ENCODE measurements at places on chromosomes 7 and 10. TPM values are rescaled to one million over a fixed set of nuclear protein-coding genes. Genes with fewer than 3 reads are reported as not detected.

GRCh38 chr10:79004311-79004710 lies 64.5 kb upstream of the ZMIZ1 start:
- no peak overlapping the region for H3K4me3 ChIP-seq
- DNase-seq: no peak
- H3K27me3 ChIP-seq: no peaks in the 10 kb centered on the region
- H3K4me1 ChIP-seq: peaks cover 9% of the 10 kb centered on the region
- H3K27ac ChIP-seq: no peak overlapping the region

GRCh38 chr10:127535802-127536515 lies 13.2 kb upstream of the NPS start:
- H3K4me1 ChIP-seq: no peaks in the 10 kb centered on the region
- no peak overlapping the region for H3K27ac ChIP-seq
- no peaks in the 10 kb centered on the region for H3K36me3 ChIP-seq
- H3K27me3 ChIP-seq: no peaks in the 10 kb centered on the region

- peaks cover 22% of the 10 kb centered on the region for H3K36me3 ChIP-seq
- H3K27me3 ChIP-seq: no peaks in the 10 kb centered on the region
- peaks cover 5% of the 10 kb centered on the region for H3K4me1 ChIP-seq
- H3K27ac ChIP-seq: no peak overlapping the region
- DNase-seq: no peak
Observed at GRCh38 chr10:110137142-110137545, 70.3 kb upstream of the MXI1 start.

- no peaks in the 10 kb centered on the region for H3K36me3 ChIP-seq
- DNase-seq: no peak
- H3K27me3 ChIP-seq: no peaks in the 10 kb centered on the region
- no peak overlapping the region for H3K27ac ChIP-seq
- H3K4me1 ChIP-seq: no peaks in the 10 kb centered on the region
Observed at GRCh38 chr7:84712374-84713121, 474.3 kb downstream of the SEMA3D start.

DNA sequence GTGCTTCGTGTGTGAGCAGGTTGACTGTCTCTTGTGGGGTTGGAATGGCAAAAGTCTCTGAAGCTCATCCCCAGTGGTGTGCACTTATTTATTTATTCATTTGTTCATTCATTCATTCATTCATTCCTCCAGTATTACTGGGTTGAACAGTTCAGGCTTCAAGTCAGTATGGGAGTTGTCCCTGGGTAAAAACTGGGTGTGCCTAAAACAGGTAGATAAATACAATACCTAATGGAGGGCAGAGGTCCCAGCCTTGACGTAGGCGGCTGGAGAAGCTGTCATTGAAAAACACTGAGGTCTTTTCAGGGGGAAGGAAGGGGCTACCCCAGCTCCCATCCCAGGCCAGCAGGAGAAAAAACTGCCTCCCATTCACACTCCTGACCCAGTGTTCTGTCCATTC lies 11.0 kb downstream of the CASP7 start:
- H3K4me1 ChIP-seq: peaks cover 2% of the 10 kb centered on the region
- no peaks in the 10 kb centered on the region for H3K27me3 ChIP-seq
- no peak for DNase-seq
- H3K27ac ChIP-seq: no peak overlapping the region
- H3K4me3 ChIP-seq: no peak overlapping the region

DNA sequence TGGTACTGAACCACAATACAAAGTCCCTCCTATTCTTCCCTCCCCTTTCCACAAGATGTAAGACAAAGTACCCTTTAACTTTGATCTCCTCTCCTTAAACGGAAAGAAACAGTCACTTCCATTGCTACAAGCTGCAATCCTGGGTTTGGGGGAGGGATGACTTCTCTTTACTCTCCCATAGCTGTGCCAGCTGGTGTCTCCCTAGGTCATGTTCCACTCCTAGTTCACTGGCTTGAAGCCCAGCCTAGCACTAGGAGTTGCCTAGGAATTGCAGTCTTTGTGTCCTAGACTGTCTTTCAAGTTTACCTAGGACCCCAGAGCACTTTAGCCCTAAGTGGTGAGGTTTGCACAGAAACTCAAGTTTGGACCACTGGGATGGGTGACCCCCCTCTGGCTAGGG lies 311.1 kb downstream of the HPSE2 start:
- no peaks in the 10 kb centered on the region for H3K36me3 ChIP-seq
- no peaks in the 10 kb centered on the region for H3K4me1 ChIP-seq
- H3K27me3 ChIP-seq: no peaks in the 10 kb centered on the region
- no peak for DNase-seq
- H3K4me3 ChIP-seq: no peak overlapping the region

DNA sequence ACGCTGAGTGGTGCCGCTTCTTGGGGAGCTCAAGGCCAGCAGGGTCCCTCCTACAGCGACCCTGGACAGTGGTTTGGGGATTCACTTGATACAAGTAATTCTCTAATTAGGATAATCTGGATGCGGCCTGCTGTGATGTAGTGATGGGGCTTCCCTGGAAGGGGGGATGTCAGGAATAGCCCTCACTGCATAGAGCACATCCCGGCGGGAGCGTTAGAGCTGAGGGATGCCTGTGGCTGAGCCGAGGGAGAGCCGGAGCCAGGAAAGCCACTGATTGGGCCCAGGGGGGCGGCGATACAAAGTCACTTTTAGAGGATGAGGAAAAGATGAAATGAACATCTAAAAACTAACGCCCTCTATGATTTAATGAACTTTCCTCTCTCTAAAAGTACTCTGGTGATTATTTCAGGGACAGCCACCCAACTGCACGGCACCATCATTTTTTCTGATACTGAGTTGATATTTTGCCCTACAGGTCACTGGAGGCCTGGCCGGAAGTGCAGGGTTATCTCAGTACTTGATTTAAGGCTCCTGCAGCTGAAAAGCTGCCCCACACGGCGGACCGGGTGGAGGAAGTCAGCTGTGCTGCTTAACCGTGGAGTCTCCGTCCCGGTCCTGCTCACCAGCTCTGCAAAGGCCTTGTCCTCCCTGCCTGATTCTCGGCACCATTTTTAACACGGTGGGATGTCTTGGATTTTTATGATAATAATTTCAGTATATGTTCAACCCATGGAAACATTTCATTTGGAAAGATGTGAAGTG lies 518.8 kb downstream of the DNAJB6 start:
- H3K4me3 ChIP-seq: no peak overlapping the region
- H3K27me3 ChIP-seq: no peaks in the 10 kb centered on the region
- no peak overlapping the region for H3K27ac ChIP-seq
- no peaks in the 10 kb centered on the region for H3K36me3 ChIP-seq

DNA sequence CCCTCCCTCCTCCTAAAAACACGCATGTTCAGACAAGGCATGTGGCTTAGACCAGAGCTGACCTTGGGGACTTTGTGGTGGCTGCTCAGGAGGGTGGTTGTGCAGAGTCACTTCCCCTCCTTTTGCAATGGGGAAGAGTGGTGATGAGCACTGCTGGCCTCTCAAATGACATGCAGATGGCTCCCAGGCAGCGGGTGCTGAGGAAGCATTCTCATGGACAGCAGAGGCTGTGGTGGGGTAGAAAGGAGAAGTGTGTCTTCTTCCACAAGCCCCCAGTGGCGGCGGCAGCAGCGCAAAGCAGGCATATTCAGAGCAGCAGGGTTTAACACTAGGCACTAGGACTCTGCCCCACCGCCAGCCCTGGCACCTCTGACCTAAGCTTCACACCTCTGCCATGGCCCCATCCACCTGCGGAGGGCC lies 105.9 kb upstream of the ANLN start:
- no peak overlapping the region for H3K4me3 ChIP-seq
- no peaks in the 10 kb centered on the region for H3K27me3 ChIP-seq
- H3K4me1 ChIP-seq: peaks cover 86% of the 10 kb centered on the region
- no peaks in the 10 kb centered on the region for H3K36me3 ChIP-seq

DNA sequence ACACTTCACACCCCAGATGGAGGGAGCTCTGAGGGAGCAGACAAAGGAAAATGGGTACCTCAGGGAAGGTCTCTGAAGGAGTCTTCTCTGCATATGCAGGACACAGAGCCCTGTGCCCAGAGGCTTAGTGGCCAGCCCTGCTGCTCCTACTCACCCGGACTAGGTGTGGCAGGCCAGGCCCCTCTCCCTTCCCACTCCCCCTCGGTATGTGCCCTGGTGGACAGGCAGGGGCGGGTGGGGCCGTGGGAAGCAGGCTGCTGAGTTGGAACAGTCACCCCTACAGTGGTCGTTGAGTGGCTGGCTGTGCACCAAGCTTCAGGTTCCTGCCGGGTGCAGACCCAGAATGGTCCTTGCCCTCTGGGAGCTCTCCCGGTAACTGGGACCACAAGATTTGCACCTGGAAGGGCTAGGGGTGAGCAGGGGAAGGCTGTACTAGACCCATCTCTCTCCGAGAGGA lies 68.6 kb downstream of the ZMIZ1 start:
- H3K4me3 ChIP-seq: peak overlapping the region; percentile 35
- no peaks in the 10 kb centered on the region for H3K27me3 ChIP-seq
- DNase-seq: no peak
- peak overlapping the region; percentile 29 for H3K27ac ChIP-seq
- H3K36me3 ChIP-seq: peaks cover 10% of the 10 kb centered on the region

DNA sequence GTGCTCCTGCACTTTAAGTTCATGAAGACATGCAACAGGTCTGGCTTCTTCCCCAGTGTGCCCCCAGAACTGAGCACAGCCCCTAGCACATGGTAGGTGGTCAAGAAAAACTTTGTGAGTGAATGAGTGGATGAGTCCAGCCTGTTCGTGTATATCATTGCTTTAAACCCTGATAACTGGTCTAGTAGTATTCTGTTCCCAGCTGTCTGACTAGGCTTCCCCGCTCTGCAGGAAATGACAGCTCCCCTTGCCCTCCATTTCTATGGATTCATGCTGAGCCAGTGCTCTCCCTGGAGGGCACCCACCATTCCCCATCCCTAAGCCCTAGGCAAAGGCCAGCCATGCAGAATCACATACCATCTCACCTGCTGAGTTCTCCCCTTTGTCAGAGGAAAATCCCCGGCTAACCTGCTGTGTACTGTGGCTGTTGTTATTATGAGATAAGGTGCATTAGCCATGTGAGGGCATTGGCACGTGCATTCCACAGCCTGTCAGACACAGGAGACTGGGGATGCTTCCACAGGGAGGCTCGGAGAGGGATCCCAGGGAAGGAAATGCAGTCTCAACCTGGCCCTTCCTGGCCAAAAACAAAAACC lies 698.9 kb downstream of the GRID1 start:
- no peak for DNase-seq
- H3K36me3 ChIP-seq: no peaks in the 10 kb centered on the region
- no peak overlapping the region for H3K27ac ChIP-seq
- no peaks in the 10 kb centered on the region for H3K4me1 ChIP-seq

- H3K27me3 ChIP-seq: no peaks in the 10 kb centered on the region
- H3K27ac ChIP-seq: no peak overlapping the region
- peaks cover 21% of the 10 kb centered on the region for H3K4me1 ChIP-seq
- H3K36me3 ChIP-seq: no peaks in the 10 kb centered on the region
- no peak for DNase-seq
Observed at GRCh38 chr10:78318305-78318704, 284.6 kb downstream of the RPS24 start.

DNA sequence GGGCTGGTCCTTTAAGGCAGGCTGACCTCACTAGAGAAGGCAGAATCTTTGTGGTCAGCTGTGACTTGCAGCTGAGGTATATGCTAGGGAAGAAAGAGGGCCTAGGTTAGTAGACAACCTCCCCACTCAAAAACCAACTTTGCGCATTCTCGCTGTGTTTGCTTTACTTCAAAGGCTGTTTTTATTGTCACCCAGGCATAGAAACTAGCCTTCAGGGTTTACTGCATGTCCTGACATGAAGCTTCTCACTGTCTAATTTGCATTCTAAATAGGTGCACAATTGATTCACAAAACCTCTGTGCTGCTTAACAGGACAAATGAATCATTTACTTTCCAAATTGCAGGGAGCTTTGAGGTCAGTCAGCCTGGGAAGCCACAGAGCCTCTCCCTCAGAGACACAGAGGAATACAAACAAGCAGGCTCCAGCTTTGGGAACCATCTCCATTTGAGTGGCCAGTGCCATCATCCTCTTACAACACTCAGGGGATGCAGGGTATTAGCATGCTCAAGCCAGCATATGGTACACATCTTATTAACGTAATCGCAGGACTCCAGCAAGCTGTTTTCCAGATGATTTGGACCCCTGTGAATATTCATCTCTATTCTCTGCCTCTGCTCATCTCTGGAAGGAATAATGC lies 596.4 kb upstream of the GHITM start:
- no peak overlapping the region for H3K27ac ChIP-seq
- no peaks in the 10 kb centered on the region for H3K27me3 ChIP-seq
- H3K4me3 ChIP-seq: no peak overlapping the region
- H3K4me1 ChIP-seq: no peaks in the 10 kb centered on the region
- DNase-seq: no peak

DNA sequence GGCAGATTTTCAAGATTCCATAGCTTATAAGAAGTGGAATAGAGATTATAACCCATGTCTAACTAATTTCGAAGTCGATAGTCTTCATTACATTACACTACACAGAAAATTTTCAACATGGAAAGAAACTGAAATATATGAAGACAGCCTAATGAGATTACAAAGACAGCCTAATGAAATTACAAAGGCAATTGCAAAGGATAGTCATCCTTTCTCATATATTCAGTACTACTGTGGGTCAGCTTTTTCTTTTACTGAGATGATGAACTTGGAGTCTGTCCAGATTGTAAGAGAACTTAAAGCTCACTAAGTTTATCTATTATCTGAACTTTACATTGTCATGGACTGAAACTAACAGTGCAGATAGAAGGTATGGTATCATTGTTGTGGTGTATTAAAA lies 304.4 kb upstream of the MBL2 start:
- no peak overlapping the region for H3K27ac ChIP-seq
- no peak for DNase-seq
- no peaks in the 10 kb centered on the region for H3K36me3 ChIP-seq
- H3K4me1 ChIP-seq: no peaks in the 10 kb centered on the region
- H3K4me3 ChIP-seq: no peak overlapping the region

DNA sequence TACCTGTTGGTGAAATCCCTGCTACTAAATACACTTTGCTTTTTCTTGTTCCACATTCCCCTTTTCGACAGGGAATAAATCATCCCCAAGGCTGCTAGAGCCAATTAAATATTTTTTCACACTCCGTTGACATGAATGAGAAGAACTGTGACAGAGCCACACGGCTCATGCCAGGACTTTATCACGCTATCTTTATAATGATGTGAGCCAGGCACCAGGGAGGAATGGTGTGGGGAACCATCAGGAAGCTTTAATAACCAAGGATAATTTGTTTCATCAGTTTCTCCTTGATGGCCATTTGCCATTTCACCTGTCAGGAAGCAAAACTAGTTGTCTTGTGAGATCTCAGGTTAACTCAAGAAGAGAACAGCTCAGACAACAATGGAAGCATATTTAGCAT lies 193.0 kb upstream of the C7orf33 start:
- no peak overlapping the region for H3K4me3 ChIP-seq
- no peaks in the 10 kb centered on the region for H3K36me3 ChIP-seq
- H3K4me1 ChIP-seq: no peaks in the 10 kb centered on the region

The ACHE gene
- 0.14 TPM for total RNA-seq

The HKDC1 gene
- total RNA-seq: 3.1 TPM

The PNLIPRP3 gene
- total RNA-seq: not detected

The IFIT2 gene
- total RNA-seq: 38.9 TPM

The RBP4 gene
- total RNA-seq: not detected

The RADIL gene
- total RNA-seq: not detected

The CEP55 gene
- 0.17 TPM for total RNA-seq
